ENCODE measurements at places on chromosomes 1 and 21. TPM values are rescaled to one million over a fixed set of nuclear protein-coding genes. Genes with fewer than 3 reads are reported as not detected.

DNA sequence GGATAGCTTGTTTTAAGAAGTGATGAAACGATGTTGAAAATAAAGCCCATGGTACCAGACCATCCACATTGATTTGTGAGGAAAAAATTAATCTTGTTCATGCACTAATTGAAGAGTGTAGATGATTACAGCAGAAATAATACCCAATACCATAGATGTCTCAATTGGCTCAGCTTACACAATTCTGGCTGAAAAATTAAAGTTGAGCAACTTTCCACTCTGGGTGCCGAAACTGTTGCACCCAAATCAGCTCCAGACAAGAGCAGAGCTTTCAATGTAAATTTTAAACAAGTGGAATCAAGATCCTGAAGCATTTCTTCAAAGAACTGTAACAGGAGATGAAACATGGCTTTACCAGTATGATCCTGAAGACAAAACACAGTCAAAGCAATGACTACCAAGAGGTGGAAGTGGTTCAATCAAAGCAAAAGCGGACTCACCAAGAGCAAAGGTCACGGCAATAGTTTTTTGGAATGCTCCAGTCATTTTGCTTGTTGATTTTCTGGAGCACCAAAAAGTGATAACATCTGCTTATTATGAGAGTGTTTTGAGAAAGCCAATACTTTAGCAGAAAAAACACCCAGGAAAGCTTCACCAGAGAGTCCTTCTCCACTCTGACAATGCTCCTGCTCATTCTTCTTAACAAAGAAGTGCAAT is 16.1 kb upstream of the KCNA3 start:
- no peak for DNase-seq

DNA sequence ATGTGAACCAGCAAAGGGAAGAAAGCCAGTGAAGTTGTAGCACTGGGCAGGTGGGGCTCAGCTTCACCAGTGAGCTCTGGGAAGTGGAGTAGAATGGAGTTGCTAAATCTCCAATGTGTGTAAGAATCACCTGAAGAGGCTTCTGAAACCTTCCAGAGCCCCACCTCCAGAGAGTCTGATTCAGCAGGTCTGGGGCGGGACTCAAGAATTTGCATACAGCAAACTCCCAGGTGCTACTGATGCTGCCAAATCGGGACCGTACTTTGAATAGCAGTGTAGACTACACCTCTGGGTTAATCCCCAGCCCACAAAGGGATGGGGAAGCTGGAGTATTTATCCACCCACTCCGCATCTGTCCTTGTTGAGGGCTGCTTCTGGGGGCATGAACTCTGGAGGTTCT is 154.3 kb downstream of the IGSF21 start:
- DNase-seq, result no peak

- no peak for DNase-seq
Measured at GRCh38 chr1:236311040-236311439, 29.3 kb upstream of the ERO1B start.

GRCh38 chr1:191320062-191320461 is 838.2 kb upstream of the RGS18 start:
- no peak for DNase-seq

The OR2L5 gene
- not detected for polyA plus RNA-seq

The SDCCAG8 gene
- polyA plus RNA-seq, result 43.2 TPM

GRCh38 chr1:57485643-57486042 is 61.8 kb upstream of the DAB1 start:
- no peak for DNase-seq

DNA sequence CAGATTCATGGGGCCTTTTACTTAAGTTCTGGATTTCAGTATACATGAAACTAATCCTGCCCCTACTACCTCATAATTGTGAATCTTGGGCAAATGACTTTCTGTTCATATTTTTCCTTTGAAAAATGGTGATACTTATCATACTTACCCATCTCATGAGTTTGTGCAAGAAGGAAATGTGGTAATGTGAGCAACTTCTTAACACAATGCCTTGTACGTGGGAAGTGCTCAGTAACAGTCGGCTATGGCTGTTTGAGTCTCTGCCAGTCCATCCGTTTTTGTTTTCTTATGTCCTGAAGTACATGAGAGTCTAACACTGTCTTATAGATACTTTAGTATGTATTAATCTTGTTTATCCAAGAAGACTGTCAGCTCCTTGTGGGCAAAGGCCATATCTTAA is 86.5 kb downstream of the PATJ start:
- DNase-seq, result no peak

The C1orf116 gene
- 19.9 TPM for polyA plus RNA-seq

DNA sequence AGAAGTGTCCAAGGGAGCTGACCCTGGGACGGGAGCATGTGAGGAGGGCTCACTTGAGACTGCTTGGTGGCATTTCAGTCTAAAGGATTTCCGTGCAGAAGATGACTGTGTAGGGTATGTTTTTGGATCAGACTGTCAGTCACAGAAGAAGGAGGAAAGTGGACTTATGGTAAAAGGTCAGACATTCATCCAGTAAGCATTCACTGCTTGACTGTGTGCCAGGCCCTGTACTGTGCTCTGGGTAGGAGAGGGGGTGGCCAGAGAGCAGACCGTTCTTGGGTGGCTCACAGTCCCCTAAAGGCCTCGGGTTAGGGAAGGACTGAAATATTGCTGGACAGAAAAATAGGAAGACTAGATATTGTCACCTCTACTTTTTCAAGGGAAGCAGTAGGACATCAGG is 2.1 kb upstream of the SERINC2 start:
- no peak for DNase-seq

DNA sequence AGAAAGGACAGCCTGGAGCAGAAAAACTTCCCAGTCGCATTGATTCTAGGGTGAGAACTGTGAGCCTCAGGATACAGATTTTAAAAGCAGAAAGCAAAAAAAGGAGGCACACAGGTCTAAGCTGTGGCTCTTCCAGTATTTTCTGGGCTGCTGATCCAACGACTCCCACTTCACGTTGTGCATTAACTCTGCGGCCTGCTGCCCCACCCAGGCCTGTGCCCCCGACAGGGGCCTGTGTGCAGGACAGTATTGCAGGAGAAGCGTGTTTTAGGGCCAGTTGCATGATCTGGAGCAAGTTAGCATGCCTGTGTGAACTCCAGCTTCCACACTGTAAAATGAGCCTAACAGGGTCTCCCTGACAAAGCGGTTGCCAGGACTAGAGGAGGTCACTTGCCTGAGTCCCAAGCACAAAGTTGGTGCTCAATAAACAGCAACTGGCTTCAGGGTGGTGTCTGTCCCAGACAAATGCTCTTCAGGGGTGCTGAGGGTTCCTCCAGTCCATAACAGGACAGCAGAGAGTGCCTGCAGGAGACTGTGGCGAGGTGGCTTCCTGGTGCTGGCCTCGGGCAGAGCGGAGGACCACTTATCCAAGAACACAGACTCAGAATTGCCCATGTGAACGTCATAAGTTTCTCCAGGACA is 66.8 kb upstream of the RAB4A start:
- DNase-seq, result no peak

DNA sequence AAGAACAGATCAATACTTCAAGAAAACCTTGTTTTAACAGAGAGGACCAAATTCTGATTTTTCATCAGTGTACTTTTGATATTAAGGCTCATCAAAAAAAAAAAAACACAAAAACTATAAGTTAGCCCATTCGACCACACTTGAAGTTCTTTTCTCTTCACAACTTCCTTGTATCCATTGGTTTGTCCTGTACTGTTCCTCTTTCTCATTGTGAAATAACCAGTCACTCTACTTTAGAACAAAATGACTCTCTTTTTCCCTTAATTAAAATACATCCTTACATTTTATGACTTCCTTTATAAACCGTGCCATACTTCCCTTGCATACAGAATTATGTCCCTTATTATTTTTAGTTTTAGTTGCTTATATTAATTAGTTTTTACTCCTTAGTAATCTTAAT is 8.4 kb downstream of the QSOX1 start:
- no peak for DNase-seq

DNA sequence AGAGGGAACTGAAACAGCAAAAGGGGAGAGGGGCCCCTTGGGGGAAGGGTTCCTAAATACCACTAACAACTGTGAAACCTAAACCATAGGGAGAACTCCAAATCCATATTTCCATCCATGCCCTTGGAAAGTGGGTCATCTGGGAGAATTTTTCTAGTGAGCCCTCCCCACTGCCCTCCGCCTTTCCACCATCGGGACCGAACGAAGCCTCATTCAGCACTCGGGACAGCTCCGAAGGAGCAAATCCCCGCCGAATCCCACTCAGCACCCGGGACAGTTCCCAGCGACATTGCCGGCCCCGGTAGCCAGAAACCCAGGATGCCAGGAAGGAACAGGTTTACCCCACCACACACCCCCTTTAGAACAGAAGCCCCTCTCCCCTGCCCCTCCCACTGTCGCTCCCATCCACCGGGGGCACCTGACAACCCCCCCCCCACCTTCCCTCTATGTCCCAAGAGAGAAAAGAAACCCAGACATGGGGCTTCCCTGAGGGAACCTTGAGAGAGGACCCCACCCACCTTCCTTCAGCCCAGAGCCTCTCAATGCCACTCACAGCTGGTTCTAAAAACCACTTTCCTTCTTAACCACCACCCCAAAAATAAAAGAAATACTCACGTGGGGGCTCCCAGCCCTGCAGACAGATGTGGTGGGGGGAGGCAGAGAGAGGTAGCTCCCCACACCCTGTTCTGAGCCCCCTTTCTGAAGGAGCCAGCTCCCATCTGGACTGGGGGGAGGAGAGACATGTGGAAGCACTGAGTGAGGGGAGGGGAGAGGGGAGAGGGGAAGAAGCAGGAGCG is 4.5 kb downstream of the DLGAP3 start:
- peak; percentile 68 for DNase-seq

DNA sequence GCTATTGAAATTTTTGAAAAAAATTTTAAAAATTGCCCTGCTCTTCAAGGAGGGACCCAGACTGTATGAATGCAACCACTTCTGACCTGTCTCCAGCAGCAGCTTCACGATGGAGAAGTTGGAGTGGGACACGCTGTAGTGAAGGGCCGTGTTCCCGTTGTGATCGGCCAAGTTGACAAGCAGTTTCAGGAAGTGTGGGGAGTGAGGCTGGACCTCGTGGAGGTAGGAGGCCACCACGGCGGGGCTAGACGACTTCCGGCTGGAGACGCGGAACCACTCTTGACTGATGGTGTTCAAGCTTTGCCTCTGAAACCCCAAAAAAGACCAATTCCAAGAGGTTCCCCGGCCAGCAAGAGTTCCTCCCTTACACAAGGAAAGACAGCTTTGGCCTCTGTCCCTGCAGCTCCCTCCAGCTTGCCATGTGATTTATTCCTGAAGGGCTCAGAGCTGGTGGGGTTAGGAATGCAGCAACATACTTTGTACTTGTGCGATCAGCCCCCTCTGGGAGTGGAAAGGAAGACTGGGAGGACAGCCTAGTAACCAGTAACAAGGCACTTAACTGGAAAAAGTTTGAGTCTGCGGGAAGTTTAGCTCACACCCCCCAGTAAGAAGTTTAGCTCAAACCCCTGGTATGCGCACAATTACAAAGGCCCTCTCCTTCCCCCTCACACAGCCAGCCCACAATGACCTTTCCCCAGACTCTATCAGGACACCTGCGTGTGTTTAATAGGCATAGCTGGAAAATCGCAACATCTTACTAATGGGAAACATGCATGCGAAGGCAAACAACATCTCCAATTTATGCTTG is 56.0 kb downstream of the KANK4 start:
- DNase-seq, result no peak

DNA sequence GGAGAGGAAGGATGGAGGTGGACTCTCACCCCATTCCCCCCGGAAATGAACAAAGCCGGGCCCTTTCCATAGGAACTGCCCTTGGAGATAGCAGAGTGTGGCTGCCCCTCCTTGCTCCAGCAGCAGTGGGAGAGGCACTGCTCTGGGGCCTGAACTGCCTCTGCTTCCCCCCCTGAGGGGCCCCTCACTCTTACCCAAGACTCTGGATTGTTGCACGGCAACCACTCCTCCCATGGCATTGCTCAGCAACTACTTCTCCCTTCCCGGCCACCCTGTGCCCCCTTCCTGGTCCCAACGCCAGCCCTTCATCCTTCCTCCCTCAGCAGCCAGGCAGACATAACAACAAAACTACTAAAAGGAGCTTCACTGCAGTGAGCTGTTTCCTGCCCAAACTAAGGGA is 3.0 kb upstream of the ACKR1 start:
- no peak for DNase-seq

The PGLYRP4 gene
- polyA plus RNA-seq, result not detected

GRCh38 chr1:101175886-101176285 is 60.9 kb upstream of the S1PR1 start:
- no peak for DNase-seq

- DNase-seq, result no peak
Measured at GRCh38 chr1:14919751-14920150, 233.8 kb upstream of the TMEM51 start.

The TFF3 gene
- 3.7 TPM for polyA plus RNA-seq
